ENCODE measurements at places on chromosomes 7 and 10. TPM values are rescaled to one million over a fixed set of nuclear protein-coding genes. Genes with fewer than 3 reads are reported as not detected.

GRCh38 chr7:55512635-55513191 is 59.6 kb downstream of the VOPP1 start:
- peaks cover 41% of the 10 kb centered on the region for H3K4me1 ChIP-seq
- H3K36me3 ChIP-seq = peaks cover 3% of the 10 kb centered on the region
- no peaks in the 10 kb centered on the region for H3K27me3 ChIP-seq
- no peak for DNase-seq

DNA sequence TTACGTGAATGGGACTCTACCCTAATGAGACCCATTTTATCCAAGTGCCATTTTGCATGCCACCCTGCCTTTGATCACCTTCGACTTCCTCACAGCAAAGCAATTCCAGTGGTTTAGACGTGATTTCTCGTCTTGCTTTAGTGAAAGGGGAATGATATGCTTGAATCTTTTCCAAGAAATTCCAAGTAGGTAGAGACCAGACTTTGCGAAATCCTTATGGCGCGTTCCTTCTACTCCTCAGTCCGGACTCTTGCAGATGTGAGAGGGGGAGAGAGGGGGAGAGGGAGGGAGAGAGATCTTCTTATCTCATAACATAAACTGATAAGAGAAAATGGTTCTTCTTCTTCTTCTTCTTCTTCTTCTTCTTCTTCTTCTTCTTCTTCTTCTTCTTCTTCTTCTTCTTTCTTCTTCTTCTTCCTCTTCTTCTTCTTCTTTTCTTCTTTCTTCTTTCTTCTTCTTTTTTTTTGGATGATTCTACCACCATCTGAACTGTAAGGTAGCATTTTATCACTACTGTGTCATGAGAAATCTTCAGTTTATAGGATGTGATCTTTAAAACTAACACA is 883 bp downstream of the SPAG6 start:
- H3K36me3 ChIP-seq = peaks cover 5% of the 10 kb centered on the region
- DNase-seq = no peak
- H3K4me3 ChIP-seq = peak overlapping the region; percentile 53
- peaks cover 7% of the 10 kb centered on the region for H3K4me1 ChIP-seq
- H3K27me3 ChIP-seq = peaks cover 47% of the 10 kb centered on the region

GRCh38 chr10:24597426-24597825 is 126.3 kb downstream of the ARHGAP21 start:
- peaks cover 2% of the 10 kb centered on the region for H3K4me1 ChIP-seq
- H3K4me3 ChIP-seq = no peak overlapping the region
- no peaks in the 10 kb centered on the region for H3K27me3 ChIP-seq
- H3K27ac ChIP-seq = no peak overlapping the region
- no peak for DNase-seq

DNA sequence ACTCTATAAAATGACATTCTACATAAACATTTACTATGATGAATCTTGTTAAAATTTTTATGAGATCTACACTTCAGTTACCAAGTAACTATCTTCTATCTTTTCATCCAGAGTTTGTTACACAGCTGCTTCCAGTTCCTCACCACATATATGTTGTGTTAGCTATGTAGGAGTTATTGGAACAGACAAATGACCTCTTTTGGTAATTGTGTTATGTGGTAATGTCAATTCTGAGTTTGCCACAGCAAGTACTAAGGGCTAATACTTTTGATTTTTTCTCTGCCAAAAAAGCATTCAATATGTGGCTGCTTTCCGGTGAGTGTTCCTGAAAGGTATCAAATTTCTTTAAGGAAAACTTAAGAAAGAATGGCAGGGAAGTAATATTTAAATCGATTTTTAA is 573.9 kb upstream of the PCDH15 start:
- H3K36me3 ChIP-seq = no peaks in the 10 kb centered on the region
- no peak overlapping the region for H3K27ac ChIP-seq
- no peak overlapping the region for H3K4me3 ChIP-seq
- H3K27me3 ChIP-seq = no peaks in the 10 kb centered on the region

DNA sequence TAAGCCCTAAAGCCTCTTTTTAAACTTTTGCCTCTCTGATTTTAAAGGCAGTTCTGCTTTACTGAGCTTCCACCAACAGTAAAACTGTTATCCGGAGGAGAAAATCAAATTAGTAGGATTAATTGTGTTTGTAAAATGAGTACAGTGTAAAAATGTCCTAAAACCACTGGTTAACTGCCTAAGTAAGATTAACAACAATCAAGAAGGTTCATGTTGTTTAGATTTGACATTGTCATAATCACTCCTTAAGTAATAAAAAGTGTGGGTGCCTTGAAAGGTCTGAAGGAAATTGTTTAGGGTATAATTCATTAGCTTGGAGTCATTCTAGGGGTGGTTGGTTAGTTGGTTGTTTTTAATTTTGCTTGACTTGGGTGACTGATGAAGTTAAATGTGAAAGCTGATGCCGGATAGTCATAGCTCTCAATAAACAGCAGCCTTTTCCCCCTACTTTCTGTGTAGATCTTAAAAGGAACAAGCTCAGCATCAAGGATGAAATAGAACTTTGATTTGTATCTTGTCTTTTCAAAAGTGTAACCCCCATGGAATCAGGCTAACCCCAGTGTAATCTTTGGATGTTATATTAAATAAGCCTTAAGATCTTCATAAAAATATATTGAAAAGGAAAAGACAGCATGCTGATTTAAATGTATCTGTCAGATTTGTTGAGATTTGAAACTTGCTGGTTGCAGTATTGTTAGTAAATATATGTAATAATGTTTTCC is 148.3 kb downstream of the ARID5B start:
- peaks cover 82% of the 10 kb centered on the region for H3K4me1 ChIP-seq
- H3K27ac ChIP-seq = peak overlapping the region; percentile 98
- H3K4me3 ChIP-seq = peak overlapping the region; percentile 89
- no peaks in the 10 kb centered on the region for H3K27me3 ChIP-seq

DNA sequence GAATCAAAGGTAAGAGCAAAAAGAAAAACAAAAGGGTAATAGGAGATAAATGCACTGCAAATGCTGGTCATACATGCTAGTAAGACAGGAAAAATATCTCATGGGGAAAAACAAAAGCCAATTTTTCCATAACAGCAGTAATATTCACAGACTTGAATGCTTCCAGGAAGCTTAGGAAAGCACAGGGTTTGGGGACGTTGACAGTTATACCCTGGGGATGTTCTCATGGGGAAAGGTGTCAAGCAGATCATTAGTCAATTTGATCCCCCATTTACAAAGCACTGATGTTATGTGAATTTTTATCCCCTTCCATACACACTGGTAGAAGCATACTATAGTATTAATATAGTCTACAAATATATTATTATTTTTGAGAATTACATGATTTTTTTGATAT is 232.7 kb downstream of the SORCS1 start:
- H3K27ac ChIP-seq = no peak overlapping the region
- DNase-seq = no peak
- H3K36me3 ChIP-seq = no peaks in the 10 kb centered on the region
- no peak overlapping the region for H3K4me3 ChIP-seq

DNA sequence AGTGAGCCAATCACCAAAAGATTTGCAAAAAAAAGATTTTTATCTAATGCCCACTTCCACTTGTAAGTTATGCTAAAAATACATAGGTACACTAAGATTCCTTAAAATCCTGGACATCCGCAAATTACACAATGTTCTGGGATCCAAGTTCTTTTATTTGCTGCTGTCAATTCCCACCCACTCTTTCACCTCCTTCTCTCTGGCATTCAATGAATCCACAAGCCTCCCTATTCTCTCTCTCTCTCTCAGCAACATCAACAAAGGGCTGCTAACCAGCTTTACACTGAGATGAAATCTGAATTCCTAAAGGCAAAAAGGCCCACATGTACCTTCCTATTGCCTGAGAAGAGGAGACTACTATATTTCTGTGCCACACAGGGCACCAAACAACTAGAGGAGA is 99.9 kb downstream of the ARMH3 start:
- no peaks in the 10 kb centered on the region for H3K27me3 ChIP-seq
- H3K36me3 ChIP-seq = peaks cover 19% of the 10 kb centered on the region
- no peak for DNase-seq
- no peak overlapping the region for H3K4me3 ChIP-seq
- peaks cover 6% of the 10 kb centered on the region for H3K4me1 ChIP-seq

DNA sequence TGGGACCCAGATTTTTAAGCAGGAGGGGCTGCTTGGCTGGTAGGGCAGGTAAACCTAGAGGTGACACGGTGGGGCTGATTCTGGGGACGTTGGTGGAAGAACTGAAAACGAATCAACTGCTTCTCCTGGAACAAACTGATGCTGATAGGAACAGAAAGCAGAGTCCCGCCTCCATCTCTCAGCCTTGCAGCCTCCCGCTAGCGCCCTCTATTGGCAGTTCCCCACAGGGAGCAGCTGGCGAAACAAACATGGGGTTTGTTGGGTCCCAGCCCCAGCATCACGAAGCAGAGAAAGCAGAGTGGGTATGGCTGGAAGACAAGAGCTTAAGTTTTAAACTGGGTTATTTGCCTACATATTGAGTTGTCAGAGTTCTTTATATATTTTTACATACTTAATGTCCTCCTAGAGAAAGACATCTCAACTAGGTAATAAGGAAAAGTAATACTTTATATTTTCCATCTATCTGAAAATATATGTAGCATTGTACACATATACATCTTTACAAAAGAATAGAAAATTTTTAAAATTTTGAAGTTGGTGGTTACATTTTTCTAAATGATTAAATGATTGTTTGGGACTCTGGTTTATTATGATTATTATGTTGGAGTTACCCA is 42.3 kb upstream of the FOXI2 start:
- no peaks in the 10 kb centered on the region for H3K36me3 ChIP-seq
- no peak for DNase-seq
- H3K27me3 ChIP-seq = peaks cover 18% of the 10 kb centered on the region
- no peak overlapping the region for H3K27ac ChIP-seq
- H3K4me3 ChIP-seq = no peak overlapping the region
- H3K4me1 ChIP-seq = no peaks in the 10 kb centered on the region

GRCh38 chr7:16728811-16729210 is 24.7 kb upstream of the TSPAN13 start:
- no peak overlapping the region for H3K4me3 ChIP-seq
- no peaks in the 10 kb centered on the region for H3K36me3 ChIP-seq
- H3K4me1 ChIP-seq = peaks cover 4% of the 10 kb centered on the region
- no peak for DNase-seq

- peaks cover 91% of the 10 kb centered on the region for H3K4me1 ChIP-seq
- H3K4me3 ChIP-seq = peak overlapping the region; percentile 81
- no peak for DNase-seq
- no peaks in the 10 kb centered on the region for H3K27me3 ChIP-seq
- peaks cover 2% of the 10 kb centered on the region for H3K36me3 ChIP-seq
Observed at GRCh38 chr10:14008740-14009080, 322.0 kb downstream of the FRMD4A start.

DNA sequence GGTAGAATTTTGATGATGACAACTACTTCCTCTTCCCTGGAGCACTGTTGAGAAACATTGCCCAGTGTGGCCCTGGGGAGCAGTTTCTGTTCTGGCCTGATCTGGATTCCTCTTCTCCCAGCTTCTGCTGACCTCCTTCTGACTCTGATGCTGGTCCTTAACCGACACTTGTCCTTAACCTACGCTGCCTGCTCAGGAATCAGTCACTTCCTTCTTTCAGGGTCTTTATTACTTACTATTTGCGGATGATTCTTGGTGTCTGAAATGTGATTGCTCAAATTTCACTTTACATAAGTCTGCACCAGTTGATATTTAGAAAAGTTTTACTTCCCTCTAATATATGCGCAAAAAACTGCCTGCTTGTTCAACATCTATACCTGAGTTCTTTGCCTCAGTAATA is 164.1 kb downstream of the PTEN start:
- no peak overlapping the region for H3K27ac ChIP-seq
- peaks cover 17% of the 10 kb centered on the region for H3K4me1 ChIP-seq
- H3K4me3 ChIP-seq = no peak overlapping the region
- H3K36me3 ChIP-seq = no peaks in the 10 kb centered on the region

DNA sequence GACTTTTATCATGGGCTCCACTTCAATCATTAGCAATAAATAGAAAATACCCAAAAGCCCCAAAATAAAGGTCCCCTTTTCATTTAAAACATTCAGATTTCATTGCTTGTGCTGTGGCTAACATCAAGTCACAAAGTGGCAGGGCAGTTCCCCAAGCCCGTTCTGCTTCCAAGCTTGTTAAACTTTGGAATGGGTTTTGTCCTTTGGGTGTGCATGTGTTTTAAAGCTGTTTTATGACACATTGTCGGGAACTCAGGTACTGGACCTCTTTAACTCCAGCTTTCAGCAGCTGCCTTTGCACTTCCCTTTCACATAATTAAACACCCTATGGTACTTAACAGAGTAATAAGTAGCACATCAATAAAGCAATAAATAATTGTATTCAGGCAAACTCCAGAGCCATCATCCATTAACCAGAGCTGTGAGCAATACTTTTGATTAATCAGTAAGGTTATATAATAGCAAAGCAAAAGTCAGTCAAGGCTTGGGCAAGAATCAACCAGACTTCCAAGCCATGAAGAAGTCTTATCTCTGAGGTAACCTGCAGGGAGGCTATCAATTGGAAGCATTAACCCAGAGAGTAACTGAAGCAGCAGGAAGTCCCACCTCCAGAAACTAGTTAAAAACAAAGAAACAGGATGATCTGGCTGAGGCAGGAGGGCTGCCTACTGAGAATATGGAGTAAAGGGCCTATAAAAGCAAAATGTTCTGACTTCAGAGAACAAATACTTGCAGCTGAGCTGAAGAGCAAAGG is 56.1 kb upstream of the ARID5B start:
- no peaks in the 10 kb centered on the region for H3K36me3 ChIP-seq
- no peak overlapping the region for H3K4me3 ChIP-seq
- H3K27ac ChIP-seq = peak overlapping the region; percentile 63
- peaks cover 22% of the 10 kb centered on the region for H3K4me1 ChIP-seq
- DNase-seq = no peak

DNA sequence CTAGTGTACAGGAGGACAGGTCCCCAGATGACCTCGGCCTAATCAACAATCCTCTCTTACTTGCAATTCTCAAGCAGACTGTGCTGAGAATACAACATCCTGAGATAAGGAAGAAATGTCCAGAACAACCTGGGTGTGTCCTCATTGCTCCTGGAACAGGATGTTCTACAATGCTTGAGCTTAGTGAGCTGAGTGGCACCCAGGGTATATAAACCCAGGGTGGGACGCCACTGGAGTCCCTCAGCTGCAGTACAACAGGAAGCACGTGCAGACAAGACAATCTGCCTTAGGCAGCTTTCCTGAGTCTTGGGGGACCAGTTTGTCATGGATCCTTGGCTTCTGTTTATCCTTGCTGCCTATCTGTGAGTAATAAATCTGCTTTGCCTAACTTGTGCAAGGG is 27.7 kb upstream of the SLC25A13 start:
- peaks cover 16% of the 10 kb centered on the region for H3K4me1 ChIP-seq
- DNase-seq = no peak
- H3K4me3 ChIP-seq = no peak overlapping the region
- no peak overlapping the region for H3K27ac ChIP-seq
- no peaks in the 10 kb centered on the region for H3K27me3 ChIP-seq
- H3K36me3 ChIP-seq = peaks cover 2% of the 10 kb centered on the region

Gene BUB3
- total RNA-seq = 74.1 TPM

Gene TEX47
- total RNA-seq = not detected

Gene WEE2
- not detected for total RNA-seq

Gene CNNM2
- 33.0 TPM for total RNA-seq

Gene AZGP1
- total RNA-seq = not detected

Gene PAXIP1
- total RNA-seq = 8.2 TPM

Gene BHLHA15
- total RNA-seq = 1.2 TPM

Gene NPSR1
- not detected for total RNA-seq

Gene IQCE
- total RNA-seq = 9.3 TPM

Gene USP6NL
- total RNA-seq = 12.3 TPM

Gene MINDY4
- total RNA-seq = 6.3 TPM

Gene HPSE2
- not detected for total RNA-seq

Gene HTR7
- total RNA-seq = 0.32 TPM

Gene STRA8
- not detected for total RNA-seq

Gene HKDC1
- 4.0 TPM for total RNA-seq

Gene GOLGA7B
- 0.13 TPM for total RNA-seq

Gene SPDYE1
- not detected for total RNA-seq

Measured in chondrocyte (in vitro differentiated cells).